ENCODE measurements at places on chromosomes 2 and 18.

GRCh38 chr2:41535575-41535974, 512.2 kb upstream of the PKDCC start:
- no peak for DNase-seq

- no peak for DNase-seq
Measured at GRCh38 chr2:59096973-59097372, 855.8 kb upstream of the FANCL start.

DNA sequence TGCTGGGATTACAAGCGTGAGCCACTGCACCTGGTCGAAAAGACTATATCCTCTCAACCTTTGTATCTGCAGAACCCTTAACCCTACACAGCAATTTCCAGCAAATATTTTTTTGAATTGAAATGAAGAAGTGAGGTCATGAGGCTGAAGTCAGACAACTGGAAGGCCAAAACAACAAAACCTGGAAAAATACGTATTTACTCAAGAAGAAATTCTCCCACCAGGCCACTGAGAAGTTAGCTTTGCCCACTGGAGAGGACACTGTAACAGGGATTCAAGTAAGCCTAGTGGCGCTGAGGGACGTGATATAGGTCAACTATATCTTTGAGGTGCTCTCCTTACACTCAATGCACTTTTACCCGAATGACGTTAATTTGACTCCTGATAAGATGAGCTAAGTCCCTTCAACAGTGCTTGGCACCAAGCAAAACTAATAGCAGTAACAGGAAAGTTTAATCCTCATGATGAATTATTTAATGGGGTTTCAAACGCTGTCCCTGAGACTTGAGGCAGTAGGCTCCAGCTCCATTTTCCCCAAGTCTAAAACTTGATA, 1.9 kb downstream of the HDLBP start:
- no peak for DNase-seq

GRCh38 chr18:70182548-70182947, 22.9 kb downstream of the RTTN start:
- no peak for DNase-seq

- DNase-seq: no peak
Measured at GRCh38 chr2:225112362-225113126, 70.3 kb upstream of the DOCK10 start.

DNA sequence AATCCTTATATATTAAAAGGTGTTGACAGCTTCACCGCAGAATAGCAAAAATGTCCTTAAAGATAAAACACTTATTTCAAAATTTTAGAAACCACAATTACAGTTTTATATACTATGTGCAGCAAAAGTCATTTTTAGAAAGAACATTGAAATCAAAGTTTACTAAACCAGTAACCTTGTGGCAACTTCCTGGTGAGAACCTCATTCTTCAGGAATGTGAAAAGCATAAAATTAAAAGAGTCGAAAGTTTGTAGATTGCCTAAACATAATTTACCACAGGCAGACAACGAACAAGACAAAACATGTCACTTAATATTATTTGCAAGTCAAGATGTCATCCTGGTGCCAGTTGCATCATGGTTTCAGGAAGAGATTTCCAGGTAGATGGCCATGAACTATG, 108.3 kb upstream of the NRP2 start:
- no peak for DNase-seq

GRCh38 chr2:148756292-148756975, 111.9 kb downstream of the EPC2 start:
- DNase-seq: no peak

DNA sequence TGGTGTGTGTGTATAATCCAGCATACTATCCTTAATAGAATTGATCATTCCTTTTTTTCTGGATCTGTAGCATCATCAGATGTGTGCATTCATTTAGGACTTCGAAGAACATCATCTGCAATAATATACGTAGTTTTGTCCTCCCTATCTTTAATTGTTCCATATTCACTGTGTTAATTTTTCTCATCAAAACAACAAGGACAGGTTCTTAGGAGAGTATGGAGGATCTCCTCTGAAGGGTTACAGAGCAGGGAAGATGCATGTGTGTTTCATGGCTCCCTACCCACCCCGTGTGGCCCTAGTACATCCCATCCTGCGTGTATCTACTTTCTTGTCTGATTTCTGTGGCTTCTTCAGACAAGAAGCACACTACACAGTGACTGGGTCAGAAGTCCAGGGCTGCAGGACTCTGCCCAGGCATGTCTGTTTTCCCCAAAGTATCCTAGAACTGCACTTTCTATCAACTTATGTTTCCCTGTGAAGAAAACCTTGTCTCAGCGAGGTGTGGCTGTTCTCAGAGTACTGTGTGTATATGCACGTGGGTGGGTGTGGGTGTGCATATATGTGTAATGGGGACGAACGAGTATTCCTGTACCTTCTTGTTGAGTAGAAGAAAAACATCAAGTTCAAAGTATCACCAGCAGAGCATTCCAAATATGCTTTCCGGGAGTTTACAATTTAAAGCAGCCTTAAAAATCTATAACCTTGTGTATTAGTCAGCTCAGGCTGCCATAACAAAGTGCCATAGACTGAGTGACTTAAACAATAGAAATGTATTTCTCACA, 220.4 kb upstream of the FOSL2 start:
- no peak for DNase-seq

GRCh38 chr2:184677171-184677570, 78.8 kb downstream of the ZNF804A start:
- DNase-seq: no peak

GRCh38 chr2:200698217-200698616, 112.4 kb downstream of the AOX1 start:
- DNase-seq: no peak
